Neural crest cell (in vitro differentiated cells): ENCODE measurements at places on chromosomes 5 and 9.
A peak's percentile ranks its signal among the peaks of the same experiment; 100 is the strongest.

DNA sequence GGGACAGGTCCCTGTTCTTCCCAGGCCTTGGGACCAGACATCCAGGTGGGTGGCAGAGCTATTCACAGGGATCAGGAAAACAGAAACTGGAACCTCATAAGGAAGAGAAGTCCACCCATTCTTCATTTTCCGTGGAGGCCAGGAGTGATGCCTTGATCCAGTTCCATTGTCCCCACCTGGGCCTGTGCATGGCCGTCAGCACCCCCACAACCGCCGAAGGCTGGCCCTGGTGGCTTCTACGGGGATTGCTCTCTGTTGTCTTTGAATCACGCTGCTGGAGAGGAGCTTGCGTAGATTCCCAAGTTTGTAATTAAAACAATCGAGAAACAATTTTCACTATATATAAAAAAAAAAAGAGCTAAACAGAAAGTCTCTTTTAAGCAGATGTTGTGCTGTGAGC lies 134.4 kb downstream of the MVB12B start:
- H3K4me1 ChIP-seq: no peaks in the 10 kb centered on the region
- no peaks in the 10 kb centered on the region for H3K27me3 ChIP-seq
- no peak overlapping the region for H3K27ac ChIP-seq
- H3K36me3 ChIP-seq: no peaks in the 10 kb centered on the region
- no peak overlapping the region for H3K4me3 ChIP-seq

GRCh38 chr9:72581694-72582093 lies 60.3 kb downstream of the TMC1 start:
- peaks cover 54% of the 10 kb centered on the region for H3K4me1 ChIP-seq
- no peak overlapping the region for H3K4me3 ChIP-seq
- H3K27me3 ChIP-seq: no peaks in the 10 kb centered on the region
- DNase-seq: no peak
- H3K36me3 ChIP-seq: no peaks in the 10 kb centered on the region
- no peak overlapping the region for H3K27ac ChIP-seq

- H3K36me3 ChIP-seq: no peaks in the 10 kb centered on the region
- H3K27me3 ChIP-seq: no peaks in the 10 kb centered on the region
- peak overlapping the region; percentile 100 for H3K4me3 ChIP-seq
- peaks cover 30% of the 10 kb centered on the region for H3K4me1 ChIP-seq
- H3K27ac ChIP-seq: peak overlapping the region; percentile 83
Measured at GRCh38 chr9:100099722-100100042, 639 bp downstream of the INVS start.

DNA sequence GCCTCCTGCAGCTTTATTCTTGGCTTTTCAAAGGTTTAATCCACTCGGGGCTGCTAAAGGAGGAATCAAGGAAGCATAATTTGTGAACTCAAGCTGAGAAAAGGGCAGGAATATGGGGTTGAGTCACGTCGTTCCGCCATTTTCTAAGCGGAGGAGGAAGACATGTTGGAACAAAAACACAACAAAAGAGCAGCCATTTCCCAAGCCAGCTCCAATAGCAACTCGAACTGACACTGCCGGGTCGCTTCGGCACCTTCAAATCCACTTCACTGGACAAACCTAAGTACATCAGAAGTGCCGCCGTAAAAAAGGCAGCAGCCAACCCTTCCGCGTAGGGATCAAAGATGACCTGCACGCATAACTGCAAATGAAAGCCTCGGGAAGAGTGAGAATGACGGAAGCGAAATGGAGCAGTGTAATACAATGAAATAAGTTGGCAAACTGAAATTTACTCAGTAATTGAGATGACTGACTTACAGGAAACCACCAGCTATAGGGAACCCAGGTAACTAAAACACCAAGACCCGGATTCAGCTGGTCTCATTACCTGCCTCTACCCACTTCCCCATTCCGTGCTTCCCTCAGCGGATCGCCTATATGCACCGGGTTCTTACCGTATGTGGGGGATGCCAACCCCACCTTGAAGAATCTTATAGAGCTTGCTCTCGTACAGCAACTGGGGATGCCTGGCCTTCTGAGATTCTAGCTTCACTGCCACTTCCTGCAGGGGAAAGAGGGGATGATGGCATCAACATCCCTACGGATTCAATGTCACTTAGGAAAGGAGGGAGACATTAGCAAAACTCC lies 1.6 kb downstream of the CSNK1A1 start:
- H3K27me3 ChIP-seq: no peaks in the 10 kb centered on the region
- peak overlapping the region; percentile 97 for H3K4me3 ChIP-seq
- DNase-seq: no peak
- H3K4me1 ChIP-seq: peaks cover 32% of the 10 kb centered on the region

- peaks cover 18% of the 10 kb centered on the region for H3K4me1 ChIP-seq
- H3K27me3 ChIP-seq: no peaks in the 10 kb centered on the region
Measured at GRCh38 chr9:101468116-101468515, 32.5 kb upstream of the ALDOB start.

- peak overlapping the region; percentile 78 for H3K27ac ChIP-seq
- DNase-seq: no peak
- H3K4me3 ChIP-seq: peak overlapping the region; percentile 67
- H3K4me1 ChIP-seq: peaks cover 32% of the 10 kb centered on the region
- peaks cover 3% of the 10 kb centered on the region for H3K36me3 ChIP-seq
Measured at GRCh38 chr9:129164246-129164930, 13.7 kb downstream of the IER5L start.
